Occipital lobe (tissue), 3 donors: ENCODE measurements at places on chromosomes 5 and 9. TPM values are rescaled to one million over a fixed set of nuclear protein-coding genes. Genes with fewer than 3 reads are reported as not detected.

ZNF189 gene
- total RNA-seq = 56.5 TPM

NTNG2 gene
- 46.3 TPM for total RNA-seq

BDP1 gene
- 90.5 TPM for total RNA-seq

FBP1 gene
- total RNA-seq = not detected

C9 gene
- total RNA-seq = not detected

CAAP1 gene
- total RNA-seq = 19.3 TPM
